ENCODE measurements at places on chromosomes 6 and 20.

DNA sequence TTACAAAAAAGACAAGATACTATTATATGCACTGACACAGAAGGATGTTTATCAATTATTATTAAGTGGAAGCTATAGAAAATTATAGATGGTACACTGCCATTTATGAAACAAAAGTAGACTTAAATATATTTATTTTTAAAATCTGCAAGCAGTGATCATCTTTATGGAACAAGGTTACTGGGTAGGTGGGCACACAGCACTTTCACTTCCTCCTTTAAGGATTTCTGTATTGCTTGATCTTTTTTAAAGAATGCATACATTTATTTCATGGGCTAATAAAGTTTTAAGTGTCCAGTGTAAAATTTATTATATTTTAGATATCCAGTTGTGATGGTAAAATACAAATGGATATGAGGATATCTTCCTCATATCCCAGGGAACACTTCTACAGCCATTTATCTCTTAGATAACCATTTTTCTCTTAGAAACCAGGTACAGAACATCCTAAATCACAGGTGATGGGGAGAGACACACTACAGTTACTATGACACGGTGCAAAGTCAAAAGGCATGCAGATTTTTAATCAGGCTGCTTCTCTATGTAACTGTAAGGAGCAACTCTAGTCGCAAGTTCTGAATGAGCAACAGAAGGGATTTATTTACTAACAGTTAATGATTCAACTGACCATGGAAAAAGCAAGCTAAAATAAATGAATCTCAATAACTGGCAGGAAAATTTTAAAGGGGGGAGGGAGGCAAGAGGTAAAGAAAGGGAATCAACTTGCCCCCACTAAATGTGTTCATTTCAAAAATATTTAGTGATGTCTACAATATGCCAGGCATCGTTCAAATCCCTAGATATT, 2.2 kb downstream of the FBXL4 start:
- DNase-seq: no peak

GRCh38 chr6:978937-979685, 286.2 kb upstream of the EXOC2 start:
- DNase-seq: no peak

- no peak for DNase-seq
Observed at GRCh38 chr6:53910834-53911233, 116.0 kb downstream of the LRRC1 start.

DNA sequence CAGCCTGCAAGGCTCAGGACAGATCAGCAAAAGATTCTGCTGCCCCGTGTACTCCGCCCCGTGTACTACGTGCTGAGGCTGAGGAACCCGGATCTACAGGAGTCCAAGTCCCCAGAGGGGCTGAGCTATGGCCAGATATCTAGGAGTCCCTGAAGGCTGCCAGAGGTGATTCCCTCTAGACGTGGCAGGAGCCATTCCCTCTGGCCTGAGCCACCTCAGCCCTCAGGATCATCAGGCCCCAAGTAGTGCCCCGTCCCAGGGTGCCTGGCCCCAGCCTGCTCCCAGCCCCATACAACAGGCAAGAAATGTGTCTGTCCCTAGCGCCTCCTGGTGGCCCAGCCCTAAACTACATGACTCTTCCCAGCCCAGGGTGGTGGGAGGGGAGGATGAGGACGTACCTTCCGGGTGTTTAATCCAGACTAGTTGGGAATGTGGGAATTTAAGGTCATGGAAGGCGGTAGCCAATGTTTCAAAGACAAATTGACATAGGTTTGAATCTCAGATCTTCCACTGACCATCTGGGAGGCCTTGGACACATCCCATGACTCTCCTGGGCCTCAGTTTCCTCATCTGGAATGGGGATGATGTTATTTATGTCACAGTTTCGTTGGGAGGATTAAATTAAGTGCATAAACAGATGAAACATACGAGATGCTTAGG, 49.4 kb upstream of the PTPN1 start:
- DNase-seq: peak; percentile 55

DNA sequence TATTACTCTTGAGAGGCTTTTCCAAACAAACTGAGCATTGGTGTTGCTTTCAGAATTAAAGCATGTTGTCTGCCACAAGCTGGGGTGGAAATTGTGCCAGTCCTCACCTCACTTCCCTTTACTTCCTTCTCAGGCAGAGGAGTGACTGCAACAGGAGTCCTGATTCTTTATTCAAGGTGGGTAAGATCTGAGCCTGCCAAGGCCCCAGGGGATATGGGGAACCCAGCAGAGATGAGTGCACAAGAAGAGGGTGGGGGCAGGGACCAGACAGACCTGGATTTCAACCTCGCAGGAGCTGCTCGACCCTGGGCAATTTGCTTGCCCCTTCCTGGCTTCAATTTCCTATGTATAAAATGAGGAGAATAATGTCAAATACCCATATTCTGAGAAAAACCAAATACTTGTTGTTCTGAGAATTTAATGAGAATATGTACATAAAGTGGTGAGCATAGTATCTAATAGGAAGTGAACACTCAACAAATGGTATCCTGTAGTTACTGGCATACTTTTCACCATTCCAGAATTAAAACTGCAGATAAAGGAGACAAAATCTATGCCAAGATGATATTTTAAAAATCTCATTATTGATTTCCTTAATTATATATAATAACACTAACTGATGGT, 17.8 kb downstream of the MAN1A1 start:
- no peak for DNase-seq

DNA sequence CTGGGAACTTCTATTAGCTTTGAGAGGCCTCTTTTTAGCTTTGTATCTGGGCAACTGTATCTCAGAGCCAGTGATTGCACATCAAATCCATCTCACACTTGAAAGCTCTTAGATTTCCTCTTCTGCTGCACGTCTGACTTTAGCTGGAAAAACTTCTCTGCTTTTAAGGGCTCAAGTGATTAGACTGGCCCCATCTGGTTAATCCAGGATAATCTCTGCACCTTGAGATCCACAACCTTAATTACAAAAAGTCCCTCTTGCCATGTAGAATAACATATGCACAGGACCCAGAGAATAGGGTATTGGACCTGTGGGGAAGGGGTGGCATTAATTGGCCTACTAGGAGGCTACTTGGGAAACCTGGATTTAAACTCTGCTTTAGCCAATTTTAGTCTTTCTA, 24.2 kb downstream of the KLHL31 start:
- DNase-seq: no peak

GRCh38 chr20:48759631-48760245, 68.1 kb downstream of the PREX1 start:
- no peak for DNase-seq

DNA sequence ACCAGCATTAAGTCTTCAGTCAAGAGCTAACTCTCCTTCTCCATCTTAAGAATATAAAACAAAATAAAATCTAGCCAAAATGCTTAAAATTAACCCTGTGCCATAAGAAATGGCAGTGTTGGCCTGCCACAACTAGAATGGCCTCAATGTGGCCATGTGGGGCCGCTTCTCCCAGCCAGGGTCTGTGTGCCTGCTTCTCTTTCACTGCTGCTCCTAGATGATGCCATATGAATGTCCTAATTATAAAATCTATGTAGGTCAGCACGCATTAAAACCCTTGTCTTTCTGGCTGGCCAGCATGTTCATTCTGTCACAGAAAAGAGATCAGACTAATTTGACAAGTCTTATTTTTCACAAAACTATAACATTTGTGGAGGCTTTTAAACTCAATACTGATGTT, 102.6 kb downstream of the C6orf118 start:
- DNase-seq: no peak

GRCh38 chr6:100166956-100167355, 172.9 kb upstream of the MCHR2 start:
- no peak for DNase-seq

DNA sequence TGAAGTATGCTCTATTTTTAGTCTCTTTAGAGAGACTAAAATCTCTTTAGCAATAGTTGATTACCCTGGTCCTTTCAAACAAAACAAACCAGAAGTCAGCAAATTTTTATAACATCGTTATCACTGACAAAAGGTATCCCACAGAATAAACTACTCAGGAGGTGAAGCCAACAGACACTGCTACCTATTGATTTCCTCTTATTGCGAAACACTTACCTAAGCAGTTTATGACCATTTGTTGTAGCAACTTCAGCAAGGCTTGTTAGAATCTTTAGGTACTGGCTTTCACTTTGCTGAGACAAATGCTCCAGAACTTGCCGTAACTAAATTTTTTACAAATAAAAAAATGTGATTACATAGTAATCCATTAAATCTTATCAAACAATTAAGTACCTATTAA, 64.4 kb downstream of the HACE1 start:
- no peak for DNase-seq

GRCh38 chr6:51976374-51976773, 111.0 kb downstream of the PKHD1 start:
- no peak for DNase-seq

- no peak for DNase-seq
Observed at GRCh38 chr20:62587757-62588402, 54.4 kb upstream of the SLCO4A1 start.

GRCh38 chr6:110689275-110689935, 125.9 kb downstream of the CDK19 start:
- no peak for DNase-seq

DNA sequence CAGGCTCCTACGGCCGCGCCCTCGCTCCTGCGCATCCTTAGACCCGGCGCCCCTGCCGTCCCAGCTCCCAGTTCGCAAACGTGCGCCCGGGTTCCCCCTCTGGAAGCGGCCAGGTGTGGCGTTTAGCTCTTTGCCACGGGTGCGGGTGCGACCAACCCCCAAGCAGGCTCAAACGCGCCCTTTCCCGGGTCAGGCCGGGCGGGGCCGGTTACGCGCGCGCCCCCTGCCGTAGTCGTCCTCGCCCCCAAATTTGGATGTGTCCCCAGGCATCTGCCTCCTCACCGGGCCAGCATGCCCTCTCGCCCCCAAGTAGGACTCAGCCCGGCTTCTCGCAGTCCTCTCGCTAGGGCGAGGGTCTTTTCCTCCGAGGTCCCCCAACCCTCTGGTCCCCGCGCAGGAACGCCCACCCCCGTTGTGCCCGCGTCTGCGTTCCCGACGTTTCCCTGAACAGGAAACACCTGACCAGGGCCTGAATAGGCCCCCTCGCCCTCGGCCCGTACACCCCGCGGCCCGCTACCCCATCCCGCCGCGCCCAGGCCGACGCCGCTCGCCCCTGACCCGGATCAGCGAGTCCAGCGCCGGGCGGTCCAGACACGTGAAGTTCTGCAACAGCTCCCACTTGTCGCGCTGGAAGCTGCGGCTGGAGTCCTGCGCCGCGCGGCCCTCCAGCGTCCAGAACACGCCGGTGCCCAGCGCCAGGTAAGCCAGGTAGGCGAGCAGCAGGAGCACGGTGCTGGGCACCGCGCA, 520 bp downstream of the KCNK17 start:
- DNase-seq: no peak

GRCh38 chr6:116352515-116353471, 18.0 kb upstream of the DSE start:
- no peak for DNase-seq

- DNase-seq: no peak
Observed at GRCh38 chr6:34068462-34069044, 77.3 kb downstream of the GRM4 start.

DNA sequence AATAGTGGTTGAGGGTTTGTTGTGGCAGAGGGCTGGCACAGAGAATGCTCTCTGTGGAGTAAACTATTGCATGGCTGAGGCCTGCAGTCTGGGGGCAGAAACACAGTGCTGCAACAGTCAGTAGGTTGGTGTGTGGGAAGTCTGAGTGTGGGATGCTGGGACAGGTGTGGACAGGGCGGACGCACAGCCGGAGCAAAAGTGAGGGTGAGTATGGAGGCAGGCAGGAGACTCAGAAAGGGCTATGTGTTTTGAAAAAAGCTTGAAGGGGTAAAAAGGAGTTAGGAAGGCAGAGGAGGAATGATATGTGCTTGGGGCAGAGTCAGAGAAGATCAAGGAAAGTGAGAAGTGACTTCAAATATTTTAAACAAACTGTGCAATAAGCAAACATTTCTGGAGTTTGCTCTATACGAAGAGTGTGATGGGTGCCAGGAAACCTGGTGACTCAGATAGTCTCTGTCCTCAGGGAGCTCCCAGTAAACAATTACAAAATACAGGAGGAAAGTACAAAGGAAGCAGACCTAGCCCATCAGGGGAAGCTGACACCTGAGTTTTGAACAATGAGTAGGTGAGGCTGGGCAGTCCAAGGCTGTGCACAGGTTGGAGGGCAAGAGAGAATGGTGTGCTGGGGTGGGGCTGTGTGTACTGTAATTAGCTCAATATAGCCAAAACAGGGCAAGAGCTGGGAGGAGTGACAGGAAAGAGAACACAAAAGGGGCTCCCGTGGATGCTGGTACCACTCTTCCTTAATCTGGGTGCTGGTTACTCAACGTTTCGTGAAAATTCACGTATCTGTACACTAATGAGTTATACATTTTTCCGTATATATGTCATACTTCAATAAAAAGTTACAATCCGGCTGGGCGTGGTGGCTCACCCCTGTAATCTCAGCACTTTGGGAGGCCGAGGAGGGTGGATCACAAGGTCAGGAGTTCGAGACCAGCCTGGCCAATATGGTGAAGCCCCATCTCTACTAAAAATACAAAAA, 55.2 kb downstream of the PIGU start:
- no peak for DNase-seq

DNA sequence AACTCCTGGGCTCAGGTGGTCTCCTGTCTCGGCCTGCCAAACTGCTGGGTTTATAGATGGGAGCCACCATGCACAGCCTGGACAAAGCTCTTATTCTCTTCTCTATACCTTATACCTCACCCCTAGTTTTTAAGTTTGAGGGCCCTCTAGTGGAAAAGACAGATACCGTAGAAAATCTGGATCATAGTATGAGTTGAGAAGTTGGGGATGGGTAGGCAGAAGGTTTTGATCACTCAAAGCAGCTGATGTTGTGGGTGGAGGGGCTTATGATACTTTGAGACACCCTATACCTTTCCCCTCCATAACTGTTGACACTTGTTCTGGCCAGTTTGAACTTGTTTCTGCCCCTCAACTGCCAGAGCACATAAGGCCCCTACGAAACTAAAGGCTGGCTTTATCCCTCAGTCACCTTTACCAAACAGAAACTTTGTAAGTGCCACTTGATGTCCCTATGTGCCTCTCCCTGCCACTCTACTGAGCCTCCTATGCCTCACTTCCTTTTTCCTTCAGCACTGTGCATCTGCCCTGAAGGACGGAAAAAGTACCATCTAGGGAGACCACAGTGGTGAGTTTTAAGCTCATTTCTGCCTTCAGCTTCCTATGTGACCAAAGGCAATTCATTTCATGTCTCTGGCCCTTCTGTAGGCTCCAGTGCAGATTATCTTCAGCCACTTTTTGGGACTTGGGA, 28.6 kb downstream of the RALY start:
- DNase-seq: no peak

GRCh38 chr6:87951751-87952150, 95.9 kb upstream of the SPACA1 start:
- DNase-seq: no peak
